ENCODE measurements at places on chromosomes 3 and 15. TPM values are rescaled to one million over a fixed set of nuclear protein-coding genes. Genes with fewer than 3 reads are reported as not detected.

- no peak for DNase-seq
Measured at GRCh38 chr3:57673156-57673555, 19.7 kb downstream of the DENND6A start.

DNA sequence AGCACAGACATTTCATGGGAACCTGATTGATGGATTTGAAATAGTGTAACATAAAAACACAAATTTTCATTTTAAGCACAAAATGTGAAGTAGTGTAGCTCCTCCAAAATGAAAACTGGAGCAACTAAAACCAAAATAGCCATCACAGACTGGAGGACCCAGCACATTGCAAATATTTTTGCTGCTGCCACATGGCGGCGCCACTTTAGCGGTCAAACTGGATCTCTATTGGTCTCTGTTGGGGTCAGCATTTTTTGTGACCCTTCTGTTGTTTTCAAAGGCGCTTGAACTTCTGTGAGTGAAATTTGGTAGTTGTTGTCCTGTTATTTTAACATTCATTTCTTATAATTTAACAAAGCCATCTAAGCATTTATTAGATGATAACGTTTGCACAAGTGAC lies 259.9 kb downstream of the IL20RB start:
- no peak for DNase-seq

- no peak for DNase-seq
Measured at GRCh38 chr3:194658477-194659242, 13.3 kb downstream of the LSG1 start.

- no peak for DNase-seq
Measured at GRCh38 chr3:179036626-179037300, 34.8 kb downstream of the ZMAT3 start.

SCAANT1 gene
- total RNA-seq: not detected

Measured in type B pancreatic cell (in vitro differentiated cells).